ENCODE measurements at places on chromosomes 1 and 21.
A peak's percentile ranks its signal among the peaks of the same experiment; 100 is the strongest.

- DNase-seq = no peak
These were observed 17.8 kb downstream of the RHEX start for GRCh38 chr1:206070627-206071304.

- no peak for DNase-seq
These were observed 53.5 kb downstream of the LDLRAD2 start for GRCh38 chr1:21865609-21865942.

- DNase-seq = no peak
These were observed 95.9 kb downstream of the SPSB1 start for GRCh38 chr1:9388335-9389180.

DNA sequence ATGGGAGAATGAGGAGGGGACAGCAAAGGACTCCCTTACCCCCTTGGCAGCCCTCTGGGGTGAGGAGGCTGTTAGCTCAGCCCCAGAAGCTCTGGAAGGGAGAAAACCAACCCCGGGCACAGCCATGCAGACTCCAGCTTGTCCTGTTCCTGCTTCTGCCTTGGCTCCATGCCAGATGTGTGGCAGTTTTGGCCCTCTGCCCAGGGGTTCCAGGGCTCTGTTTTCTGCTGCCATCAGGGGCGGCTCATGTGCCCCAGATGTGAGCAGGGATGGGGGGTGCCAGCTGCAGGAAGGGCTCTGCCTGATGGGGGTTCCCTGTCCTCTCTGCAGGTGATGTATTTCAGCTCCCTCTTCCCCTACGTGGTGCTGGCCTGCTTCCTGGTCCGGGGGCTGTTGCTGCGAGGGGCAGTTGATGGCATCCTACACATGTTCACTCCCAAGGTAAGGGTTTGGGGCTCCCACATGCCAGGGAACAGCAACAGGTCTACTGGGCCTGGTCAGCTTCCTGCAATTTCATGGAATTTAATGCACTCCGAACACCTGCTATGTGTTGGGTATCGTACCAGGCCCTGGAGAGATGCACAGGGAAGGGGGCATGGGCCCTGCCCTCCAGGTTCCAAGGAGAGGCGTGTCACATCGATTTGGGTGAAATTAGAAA lies 26.1 kb downstream of the SLC6A17 start:
- DNase-seq = peak; percentile 51

DNA sequence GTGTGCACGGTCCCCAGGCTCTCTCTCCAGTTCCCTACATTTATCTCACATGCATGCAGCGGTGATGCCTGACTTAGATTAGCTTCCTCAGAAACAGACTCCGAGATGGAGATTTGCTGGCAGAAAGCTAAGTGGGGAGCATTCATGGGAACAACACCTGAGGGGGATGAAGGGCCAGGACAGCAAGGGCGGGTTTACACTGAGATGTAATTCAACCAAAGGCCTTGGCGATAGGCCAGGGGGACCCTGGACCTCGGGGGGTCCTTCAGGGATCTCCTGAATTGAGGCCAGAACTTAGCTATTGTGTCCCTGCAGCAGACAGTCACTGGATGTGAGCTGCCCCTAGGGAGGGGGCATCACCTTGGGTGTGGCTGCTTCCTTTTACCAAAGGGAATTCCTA lies 246.1 kb upstream of the CSF3R start:
- DNase-seq = no peak

DNA sequence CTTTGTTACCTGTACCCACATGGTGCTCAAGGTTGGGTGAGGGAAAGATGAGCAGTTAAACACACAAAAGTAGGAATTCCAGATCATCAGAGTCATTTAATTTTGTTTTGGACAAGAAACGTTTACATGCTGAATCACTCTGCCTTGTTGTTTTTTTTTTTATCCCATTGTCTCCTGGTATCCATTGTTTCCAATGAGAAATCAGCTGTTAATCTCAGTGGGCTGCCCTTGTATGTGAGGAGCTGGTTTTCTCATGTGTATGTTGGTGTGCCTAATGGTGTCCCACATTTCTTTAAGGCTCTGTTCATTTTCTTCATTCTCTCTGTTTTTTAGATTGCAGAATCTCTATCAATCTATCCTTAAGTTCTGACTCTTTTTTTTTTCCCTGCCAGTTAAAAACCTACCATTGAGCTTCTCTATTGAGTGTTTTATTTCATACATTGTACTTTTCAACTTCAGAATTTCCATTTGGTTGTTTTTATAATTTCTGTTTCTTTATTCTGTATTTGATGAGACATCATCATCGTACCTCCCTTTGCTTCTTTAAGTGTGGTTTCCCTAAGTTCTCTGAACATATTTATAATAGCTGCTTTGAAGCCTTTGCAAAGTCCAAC lies 8.8 kb upstream of the OBSCN start:
- no peak for DNase-seq

DNA sequence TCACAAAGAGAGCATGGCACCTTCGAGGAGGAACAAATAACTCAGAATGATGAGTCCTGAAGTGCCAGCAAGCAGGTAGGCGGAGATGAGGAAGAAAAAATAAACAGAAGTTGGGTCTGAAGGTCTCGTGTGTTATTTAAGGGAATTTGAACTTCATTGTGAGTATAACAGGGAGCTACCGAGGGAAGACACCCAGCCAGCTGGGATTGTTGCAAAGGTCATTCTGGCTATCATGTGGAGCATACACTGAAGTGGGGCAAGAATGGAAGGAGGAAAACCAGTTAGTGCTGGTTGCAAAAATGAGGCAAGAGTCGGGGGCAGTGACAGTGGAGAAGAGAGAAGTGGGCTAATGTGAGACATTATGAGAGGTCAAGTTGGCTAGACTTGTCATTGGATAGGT lies 53.6 kb upstream of the RAP1A start:
- no peak for DNase-seq

- no peak for DNase-seq
These were observed 111.8 kb downstream of the RPS6KC1 start for GRCh38 chr1:213162862-213163261.

GRCh38 chr1:77975907-77976306 lies 3.0 kb downstream of the FUBP1 start:
- DNase-seq = no peak

DNA sequence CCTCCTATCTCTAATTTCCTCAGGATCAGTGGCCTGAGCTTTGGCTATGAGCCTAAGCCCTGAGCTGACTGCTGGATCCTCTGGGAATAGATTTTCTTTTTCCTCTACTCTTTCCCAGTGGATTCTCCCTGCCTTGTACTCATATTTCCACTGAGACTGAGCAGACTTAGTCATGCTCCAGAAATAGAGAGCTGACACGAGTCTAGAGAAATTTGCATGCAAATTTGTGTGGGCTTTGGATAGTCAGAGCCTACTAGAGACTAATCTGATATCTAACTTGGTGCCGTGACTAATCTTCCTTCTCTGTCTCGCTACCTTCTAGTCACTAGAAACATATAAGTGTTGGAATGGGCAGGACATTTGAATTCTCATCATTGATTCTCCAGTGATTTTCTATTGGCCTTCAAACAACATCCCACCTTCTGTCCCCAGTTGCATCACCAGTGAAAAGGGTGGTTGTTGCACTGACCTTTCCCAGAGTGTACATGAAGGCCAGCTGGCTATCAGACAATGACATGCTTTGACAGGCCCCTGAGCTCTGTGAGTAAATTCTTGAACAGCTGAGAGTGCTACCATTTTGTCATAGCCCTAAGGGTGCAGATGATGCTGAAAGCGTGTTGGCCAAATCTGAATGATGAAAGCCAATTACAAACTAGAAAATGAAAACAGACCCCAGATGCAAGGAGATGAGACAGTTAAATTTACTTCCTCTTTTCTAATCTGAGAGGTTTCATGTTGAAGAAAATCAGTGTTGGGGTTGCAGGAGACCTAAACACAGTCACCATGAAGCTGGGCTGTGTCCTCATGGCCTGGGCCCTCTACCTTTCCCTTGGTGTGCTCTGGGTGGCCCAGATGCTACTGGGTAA lies at the start of gene FCRLA:
Gene FCRLA, plus strand, starts transcription at position 748 of the 866 bp plus-strand sequence. Its CDS starts 36 bp downstream, at position 784.
- DNase-seq = no peak

DNA sequence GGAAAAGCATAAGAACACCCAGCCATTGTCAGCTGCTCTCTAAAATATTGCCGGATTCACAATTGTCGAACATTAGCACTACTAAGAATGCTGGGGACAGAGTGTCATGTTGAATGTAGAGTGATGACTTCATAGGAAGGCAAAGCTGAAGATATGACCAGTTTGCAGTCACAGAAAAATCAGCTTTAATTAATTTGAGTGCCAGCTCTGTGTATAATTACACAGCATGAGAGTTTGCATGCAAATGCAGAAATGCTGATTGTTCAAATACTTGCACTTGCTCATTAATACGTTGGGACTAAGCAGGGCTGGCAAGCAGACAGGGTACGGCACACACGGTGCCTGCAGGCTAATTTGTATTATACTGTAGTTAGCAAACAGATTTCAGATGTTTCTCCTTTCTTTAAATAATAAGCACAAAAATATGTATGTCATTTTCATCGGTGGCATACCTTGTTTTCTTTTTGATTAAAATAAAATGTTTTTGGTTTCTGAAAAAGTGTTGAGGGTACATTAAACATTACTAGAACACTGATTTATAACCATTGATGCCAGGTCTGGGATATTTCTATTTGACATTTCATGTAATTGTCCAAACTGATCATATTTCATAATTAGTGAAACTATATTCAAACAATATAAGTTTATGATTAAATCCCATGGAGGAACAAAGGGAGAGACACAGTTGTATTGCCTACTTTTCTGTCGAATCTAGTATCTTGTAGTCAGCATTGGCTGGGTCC lies 99.8 kb upstream of the ADGRL2 start:
- no peak for DNase-seq

GRCh38 chr1:208467151-208467780 lies 223.1 kb upstream of the PLXNA2 start:
- DNase-seq = no peak

DNA sequence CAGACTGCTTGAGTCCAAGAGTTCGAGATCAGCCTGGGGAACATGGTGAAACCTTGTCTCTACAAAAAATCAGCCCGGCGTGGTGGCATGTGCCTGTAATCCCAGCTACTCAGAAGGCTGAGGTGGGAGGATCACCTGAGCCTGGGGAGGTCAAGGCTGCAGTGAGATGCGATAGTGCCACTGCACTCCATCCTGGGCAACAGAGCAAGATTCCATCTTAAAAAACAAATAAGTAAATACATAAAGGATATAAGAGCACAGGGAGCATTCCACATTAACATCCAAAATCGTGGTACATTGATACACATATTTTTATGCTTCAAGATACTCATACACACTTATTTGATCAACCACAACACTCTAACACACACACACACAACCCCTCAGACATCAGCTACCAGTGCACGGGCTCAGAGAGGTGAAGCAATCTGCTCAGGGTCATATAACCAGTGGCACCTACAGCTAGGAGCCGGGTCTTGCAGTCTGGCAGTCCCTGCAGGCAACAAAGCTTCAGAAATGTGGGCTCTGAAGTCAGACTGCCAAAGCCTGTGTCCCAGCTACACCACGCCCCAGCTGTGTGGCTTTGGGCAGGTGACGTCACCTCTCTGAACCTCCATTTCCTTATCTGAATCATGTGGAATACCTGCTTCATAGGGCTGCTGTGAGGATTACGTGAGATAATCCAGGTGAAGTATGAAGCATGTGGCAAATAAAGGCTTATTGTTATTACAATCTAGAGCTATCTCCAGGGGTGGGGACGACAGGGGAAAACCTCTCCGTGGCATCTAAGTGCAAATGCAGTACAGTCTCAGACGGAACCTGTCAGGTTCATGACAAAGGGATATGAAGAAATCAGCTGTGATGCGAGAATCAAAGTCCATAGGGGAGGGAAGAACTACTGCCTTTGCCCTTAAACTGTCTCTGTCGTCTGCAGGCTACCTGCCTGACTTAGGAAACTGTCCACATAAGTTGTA lies 4.8 kb upstream of the CRYBG2 start:
- no peak for DNase-seq

DNA sequence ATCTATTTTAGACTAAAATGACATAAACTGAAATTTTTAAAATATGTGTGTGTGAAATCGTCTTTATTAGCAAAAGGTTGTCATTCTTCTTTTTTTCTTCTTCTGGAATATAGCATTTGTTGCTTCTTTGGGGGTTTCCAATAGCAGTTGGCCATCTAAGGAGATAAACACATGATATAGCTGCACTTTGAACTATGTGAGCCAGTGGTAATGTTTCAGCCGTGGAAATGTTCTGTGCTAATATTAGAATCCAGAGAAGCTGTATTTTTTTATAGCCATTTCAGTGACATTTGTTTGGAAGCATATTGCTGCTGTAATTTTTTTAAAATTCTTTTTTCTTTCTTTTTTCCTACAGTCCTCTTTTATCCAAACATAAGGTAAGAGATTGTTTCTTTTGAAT lies 75.1 kb downstream of the CNST start:
- DNase-seq = no peak

- DNase-seq = no peak
These were observed 55.5 kb downstream of the EPS15 start for GRCh38 chr1:51463561-51463960.

DNA sequence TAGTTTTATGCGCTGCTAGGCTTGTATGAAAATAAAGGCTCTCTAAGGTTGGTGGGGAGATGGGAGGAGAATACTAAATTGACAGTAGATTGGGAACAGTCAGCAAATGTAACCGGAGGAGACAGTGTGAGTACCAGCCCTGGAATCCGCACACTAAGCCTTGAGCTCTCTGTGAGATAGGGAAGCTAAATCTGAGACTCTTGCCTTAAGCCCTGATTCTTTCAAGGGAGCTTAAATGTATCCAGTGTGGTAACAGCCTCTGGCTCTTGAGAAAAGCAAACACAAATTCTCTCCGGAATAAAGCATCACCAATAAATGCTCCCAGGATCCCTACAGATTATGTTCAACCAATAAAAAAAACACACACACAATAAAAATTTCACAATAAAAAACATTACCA lies 33.0 kb upstream of the PDPN start:
- no peak for DNase-seq

- DNase-seq = no peak
These were observed 29.5 kb downstream of the PIK3R3 start for GRCh38 chr1:46102769-46103476.

DNA sequence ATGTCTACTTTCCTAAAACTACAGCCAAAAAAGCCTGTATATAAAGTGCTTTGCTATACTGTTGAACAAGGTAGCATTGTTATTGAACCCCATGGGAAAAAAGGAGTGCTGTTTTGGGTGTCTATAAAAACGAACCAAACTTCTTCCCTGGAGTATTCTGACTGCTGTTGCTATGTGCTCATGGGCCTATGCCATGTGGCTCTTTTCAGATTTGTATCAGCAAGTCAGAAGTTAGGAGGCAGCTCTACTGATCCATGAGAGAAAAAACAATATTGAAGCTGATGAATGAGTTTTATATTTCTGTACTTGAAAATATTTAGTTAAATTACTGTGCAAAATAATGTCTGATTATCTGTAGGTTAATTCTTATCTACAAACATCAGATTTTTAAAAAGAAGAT lies 66.5 kb downstream of the ADGRL2 start:
- DNase-seq = no peak

DNA sequence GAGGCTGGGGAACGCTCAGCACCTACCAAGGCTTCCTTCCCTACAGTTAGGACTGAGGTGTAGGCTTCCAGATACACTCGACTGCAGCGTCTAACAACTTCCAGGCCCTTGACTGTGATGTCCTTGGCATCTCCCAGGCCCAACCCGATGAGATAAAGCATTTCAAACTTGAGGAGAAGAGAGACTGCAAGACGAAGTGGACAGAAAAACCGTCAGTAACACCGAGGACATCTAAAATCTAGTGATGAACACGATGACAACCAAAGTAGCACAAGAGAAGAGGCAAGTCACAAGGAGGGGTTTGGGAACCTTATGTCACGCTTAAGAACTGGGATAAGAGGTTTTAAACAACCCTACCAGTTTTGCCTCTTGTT lies 314 bp downstream of the DPH5 start:
- peak; percentile 36 for DNase-seq

GRCh38 chr1:151593730-151594129 lies 18.1 kb upstream of the SNX27 start:
- no peak for DNase-seq

- no peak for DNase-seq
These were observed 308.4 kb downstream of the AJAP1 start for GRCh38 chr1:4962836-4963235.
